ENCODE measurements at places on chromosomes 5 and 9.

GRCh38 chr9:97889941-97890887, 32.1 kb downstream of the TRMO start:
- peak; percentile 12 for DNase-seq

- no peak for DNase-seq
Observed at GRCh38 chr5:72434781-72435437, 72.3 kb downstream of the ZNF366 start.

DNA sequence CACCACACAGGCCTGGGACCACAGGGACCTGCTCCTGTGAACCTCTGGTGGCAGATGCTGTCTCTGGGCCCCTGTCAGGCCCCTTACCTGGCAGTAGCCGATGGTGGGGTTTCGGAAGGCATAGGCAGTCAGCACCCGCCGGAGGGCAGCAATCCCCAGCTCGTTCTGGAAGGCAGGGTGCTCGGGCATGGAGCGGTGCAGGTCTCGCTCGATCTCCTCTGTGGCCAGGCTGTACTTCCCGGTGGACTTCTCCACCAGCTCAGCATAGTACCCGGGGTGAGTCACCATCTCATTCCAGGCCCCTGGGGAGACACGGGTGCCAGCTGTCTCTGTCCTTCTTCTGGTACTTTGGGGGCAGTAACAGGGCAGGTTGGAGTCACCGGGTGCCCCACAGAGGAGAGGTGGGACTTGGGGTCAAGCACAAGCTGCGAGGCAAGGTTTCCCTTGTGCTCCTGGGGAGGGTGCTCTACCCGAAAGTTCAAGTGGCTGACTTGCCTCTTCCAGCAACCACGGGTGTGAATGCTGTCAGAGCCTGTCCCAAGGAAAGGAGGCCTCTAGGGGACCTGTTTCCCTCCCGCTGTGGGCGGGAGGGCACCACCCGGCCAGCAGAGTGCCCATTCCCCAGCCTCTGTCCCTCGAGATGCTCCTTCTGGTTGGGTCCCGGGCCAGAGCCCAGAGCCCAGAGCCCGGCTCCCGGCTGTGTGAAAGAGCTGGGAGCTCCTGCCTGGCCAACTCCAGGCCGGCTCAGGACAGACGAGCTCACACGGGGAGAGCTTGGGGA, 19.8 kb upstream of the MRNIP start:
- DNase-seq = no peak

DNA sequence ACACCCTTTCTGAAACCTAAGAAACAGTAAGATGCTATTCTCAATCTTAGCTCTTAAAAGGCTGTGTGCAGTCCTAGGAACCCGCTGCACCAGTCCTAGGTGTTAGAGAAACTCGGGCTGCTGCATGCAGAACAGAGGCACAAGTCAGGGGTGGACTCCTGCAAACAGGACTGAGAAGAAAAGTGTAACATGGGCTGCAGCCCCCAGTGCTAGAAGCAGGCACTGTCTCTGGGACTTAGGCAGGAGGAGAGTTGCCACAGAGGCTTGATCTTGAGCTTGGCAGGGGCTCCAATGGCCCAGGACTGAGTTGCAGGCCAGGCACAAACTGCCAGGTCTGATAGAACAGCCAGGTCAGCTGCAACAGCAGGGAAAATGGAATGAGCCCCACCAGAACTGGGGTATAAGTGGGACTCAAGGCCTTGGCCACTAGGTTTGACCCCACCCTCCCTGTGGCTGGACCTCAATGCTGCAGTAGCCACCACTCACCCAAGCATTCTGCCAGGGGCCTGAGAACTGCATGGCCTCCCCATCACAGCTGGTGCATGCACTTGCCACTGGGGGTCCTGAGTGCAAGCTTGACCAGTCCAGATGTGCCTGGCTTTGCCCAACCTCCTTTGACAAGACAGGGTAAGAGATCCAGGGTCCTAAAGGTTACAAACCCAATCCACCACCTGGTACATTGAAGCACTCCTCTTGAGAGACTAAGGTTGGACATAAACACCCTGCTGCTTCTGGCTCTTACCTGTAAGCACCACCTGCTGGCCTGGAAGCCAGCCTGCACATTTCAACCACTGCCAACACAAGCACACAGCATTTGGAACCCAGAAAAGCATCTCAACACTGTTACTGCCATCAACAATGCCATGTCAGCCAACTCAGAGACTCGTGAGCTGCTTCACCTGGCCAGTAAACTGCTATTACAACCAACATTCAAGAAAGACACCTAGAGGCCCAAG, 103.3 kb downstream of the FBXL17 start:
- no peak for DNase-seq

DNA sequence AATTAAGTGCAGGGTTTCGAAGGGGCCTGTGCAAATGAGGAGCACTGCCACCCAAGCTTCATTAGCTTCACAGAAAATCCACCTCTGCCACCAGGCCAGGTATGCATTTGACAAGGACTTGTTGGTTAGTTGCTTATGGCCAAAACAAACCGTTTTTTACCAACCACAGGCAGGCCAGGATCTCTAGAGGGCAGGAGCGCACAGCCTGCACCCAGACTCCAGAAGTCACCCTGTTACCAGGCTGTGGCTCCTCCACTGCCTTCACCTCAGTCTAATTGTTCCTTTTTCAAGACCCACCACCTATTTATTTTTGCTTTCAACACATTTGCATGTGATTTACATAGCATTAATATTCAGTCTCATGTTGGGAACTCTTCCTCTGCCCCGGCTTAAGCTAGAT, 78.3 kb upstream of the HSPA9 start:
- no peak for DNase-seq

DNA sequence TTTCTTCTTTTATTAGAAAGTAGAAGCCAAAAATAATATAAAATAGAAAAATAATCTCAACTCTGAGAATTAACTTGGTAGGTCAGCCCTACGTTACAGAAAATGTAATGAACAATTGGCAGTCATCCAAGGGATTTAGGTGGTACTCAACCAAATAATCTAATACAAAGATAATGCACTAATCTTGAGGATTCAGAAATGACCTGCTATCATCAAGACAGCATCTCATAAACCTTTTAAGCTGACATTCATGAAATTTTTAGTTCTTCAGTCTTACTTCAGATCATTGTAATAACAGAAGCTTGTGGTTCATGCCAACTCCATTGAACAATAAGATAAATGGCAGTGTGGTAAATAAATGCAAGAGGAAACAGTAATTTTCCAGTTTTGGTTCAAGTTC, 1058.0 kb downstream of the MAT2B start:
- DNase-seq = no peak

- DNase-seq = no peak
Observed at GRCh38 chr9:84163052-84163650, 177.4 kb downstream of the SLC28A3 start.

- DNase-seq = no peak
Observed at GRCh38 chr5:126100767-126101166, 322.4 kb upstream of the GRAMD2B start.

GRCh38 chr5:53983568-53984460, 326.6 kb downstream of the ARL15 start:
- no peak for DNase-seq

DNA sequence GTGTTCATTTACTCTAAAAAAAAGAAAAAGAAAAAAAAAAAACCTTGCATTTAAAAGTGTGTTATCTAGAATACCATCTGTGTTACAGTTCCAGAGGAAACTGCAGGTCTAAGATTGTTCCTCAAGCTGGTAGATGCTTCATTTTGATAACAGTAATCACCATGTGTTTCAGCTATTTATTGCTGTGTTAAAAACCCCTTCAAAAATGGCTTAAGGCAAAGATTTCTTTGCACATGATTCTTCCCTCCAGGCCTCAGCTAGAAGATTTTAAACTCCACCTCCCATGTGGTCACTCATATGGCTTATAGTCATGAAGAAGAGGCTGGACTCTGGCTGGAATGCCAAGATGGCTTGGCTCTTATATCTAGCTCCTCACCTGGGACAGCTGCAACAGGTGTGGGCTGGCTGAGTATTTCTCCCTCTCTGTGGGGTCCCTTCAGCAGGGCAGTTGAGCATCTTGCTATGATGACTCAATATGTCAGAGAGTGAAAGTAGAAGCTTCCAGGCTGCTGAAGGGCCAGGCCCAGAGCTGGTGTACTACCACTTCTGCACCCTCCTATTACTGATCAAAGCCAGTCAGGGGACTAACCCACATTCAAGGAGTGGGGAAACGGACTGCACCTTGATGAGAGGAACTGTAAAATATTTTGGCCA, 920.4 kb upstream of the DMAC1 start:
- DNase-seq = no peak

DNA sequence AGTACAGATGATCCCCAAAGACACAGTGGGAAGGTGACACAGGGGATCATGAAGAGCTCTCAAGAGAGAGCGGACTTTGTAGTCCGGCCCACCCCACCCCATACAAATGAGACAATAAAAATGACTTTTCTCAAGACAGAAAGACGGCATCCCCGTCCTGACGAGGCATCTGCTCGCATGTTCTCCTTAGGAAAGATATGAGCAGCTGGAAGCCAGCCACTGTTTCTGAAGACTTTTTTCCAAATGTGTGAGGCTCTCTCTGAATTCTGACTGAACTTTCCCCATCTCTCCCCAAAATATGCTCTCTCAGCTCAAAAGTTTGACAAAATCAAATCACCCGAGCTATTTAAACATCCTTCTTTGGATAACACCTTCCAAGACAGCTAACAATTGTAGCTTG, 105.2 kb downstream of the RFK start:
- no peak for DNase-seq

DNA sequence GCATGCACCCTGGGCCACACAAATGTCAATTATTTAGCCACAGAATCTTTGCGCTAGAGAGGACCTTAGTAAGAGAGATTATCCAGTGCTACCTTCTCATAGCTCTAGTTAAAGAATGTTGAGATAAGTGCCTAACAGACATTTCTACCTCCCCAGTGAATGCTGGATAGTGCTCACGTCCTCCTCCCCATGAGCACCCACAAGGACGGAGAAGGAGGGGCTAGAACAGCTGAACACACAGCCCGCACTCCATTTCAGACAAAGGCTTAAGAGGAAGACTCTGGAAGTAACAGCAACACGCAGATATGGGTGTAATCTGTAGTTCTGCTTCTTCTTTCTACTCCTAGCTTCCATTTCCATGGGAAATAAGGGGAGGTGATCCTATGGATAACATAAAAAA, 120.5 kb downstream of the FEM1C start:
- no peak for DNase-seq

DNA sequence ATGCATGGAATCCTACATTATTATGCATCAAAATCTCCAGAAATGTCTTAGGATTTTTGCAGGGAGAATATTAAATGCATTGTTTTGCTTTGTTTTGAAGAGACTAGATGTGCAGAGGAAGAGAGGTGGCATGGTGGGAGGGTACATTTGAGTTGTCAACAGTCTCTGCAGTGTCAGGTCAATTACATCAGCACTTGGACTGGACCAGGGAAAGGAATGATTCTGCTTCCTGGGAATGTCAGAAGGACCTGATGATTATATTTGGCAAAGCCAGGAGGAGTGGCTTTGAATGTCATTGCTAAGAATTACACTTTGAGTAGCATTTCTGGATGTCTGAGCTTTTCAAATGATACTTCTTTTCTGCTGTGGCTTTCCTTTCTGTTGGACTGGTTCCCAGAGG, 17.5 kb upstream of the TMEFF1 start:
- DNase-seq = no peak
